ENCODE measurements at places on chromosomes 4 and X.

GRCh38 chr4:113625902-113626301 lies 135.6 kb downstream of the CAMK2D start:
- DNase-seq, result no peak

- DNase-seq, result no peak
These were observed 743.5 kb upstream of the MAGEB2 start for GRCh38 chrX:29471829-29472228.

- DNase-seq, result no peak
These were observed 127.5 kb upstream of the GK2 start for GRCh38 chr4:79535516-79535915.

- no peak for DNase-seq
These were observed at the start of gene CXCL13 for GRCh38 chr4:77605210-77605902. CXCL13 (plus strand) TSS chr4:77605820; CDS start chr4:77605866, 46 bp downstream.

GRCh38 chr4:5034206-5034605 lies 14.9 kb upstream of the CYTL1 start:
- no peak for DNase-seq

DNA sequence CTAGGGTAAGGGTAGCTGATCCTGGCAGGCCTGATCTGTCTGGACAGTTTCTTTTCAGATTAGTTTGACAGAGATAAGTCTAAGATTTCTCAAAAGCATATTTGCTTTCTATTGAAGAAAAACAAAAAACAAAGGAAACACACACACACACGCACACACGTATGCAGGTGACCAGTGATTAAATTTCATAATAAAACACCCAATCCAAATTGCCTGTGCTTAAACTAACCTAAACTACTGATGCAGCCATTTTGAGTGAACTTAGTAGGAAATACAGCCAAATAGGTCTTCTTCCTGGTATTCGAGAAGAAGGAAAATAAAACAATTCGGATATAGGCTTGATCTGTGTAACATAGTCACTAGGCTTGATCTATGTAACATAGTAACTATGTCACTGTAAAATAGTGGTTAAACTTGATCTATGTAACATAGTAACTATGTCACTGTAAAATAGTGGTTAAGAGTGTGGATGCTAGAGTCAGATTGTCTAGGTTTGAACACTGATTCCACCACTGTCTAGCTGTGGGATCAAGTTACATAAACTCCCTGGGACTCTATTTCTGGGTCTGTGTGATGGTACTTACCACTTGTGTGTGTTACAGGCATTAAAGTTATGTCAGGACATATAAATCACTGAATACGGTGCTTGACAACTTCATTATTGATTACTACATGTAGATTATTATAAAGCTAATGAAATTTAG lies 9.8 kb upstream of the CCNG2 start:
- no peak for DNase-seq

GRCh38 chr4:60129740-60130139 lies 1070.4 kb upstream of the ADGRL3 start:
- DNase-seq, result no peak

DNA sequence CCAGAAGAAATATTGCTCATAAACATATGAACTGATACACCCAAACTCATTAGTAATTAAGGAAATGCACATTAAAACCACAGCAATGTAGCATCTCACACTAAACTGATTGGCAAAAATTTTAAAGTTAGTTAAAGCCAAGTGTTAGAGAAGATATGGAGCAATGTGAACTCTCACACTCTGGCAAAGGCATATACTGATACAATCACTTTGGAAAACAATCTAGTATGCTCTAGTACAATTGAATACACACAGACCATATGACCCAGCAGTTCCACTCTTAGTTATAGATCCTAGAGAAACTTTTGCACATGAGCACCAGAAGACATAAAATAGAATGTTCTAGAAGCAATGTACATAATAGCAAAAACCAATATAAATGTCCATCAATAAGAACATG lies 8.4 kb upstream of the AWAT1 start:
- no peak for DNase-seq

- no peak for DNase-seq
These were observed 107.3 kb downstream of the ADRA2C start for GRCh38 chr4:3873408-3874027.
